ENCODE measurements at places on chromosomes 11 and 22.
A peak's percentile ranks its signal among the peaks of the same experiment; 100 is the strongest.

DNA sequence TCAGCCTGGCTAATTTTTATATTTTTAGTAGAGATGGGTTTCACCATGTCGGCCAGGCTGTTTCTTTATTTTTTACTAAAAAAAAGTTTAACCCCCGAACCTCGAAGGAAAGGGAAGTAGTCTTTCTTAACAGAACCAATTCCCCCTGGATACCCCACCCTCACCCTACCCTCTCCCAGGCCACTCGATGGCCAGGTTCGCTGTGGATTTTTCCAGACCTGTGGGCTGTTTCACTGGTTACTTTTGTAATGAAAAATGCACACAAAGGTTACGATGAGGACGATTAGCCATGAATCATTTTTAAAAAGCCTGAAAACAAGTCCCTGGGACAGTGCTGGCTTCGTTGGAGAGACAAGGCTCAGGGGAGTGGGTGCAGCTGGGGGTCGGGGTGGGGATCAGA lies 2.5 kb downstream of the TSPO start:
- DNase-seq, result no peak

DNA sequence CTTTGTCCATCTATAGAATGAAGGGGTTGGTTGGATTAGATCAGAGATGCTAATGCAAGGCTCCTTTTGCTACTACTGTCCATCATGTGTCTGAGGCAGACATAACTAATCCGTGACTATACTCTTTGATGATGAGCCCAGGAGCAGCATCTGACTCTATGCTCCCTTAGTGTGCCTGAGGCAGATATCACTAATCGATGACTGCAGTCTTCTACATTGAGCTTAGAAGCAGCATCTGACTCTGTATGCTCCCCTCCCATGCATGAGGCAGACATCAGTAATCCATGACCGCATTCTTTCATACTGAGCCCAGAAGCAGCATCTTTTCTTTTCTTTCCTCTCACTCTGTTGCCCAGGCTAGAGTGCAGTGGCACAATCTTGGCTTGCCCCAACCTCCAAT lies 4.2 kb downstream of the TCN2 start:
- DNase-seq, result no peak

DNA sequence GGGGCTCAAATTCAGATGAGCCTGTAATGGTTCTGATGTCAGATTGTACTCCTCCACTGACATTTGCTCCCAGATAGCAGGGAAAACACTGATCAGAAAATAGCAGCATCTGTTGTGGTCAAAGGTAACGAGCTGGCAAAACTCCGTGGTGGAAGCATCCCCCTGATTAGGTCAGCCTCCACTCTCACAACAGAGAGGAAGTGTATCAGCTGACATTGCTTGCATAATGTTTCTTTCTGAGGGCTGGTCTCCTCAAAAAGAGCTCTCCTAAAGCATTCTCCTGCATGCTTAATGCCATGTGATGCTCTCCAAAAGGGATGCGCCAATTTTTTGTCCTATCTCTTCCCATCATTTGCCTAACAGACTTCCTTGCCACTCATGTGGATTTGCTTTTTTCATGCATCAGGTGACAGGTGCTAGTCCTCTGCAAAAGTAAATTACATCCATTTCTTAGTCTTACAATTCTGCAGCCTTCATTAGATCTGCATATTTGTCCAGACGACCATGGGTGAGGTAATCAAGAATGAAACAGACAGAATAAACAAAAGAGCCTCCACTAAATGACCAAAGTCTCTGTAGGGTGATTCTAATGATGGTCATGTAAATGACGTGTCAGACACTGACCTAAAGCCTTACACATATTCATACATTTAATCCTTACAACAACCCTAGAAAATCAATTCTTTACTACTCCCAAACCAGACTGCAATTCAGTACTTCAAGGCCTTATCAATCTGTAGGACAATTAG lies 6.4 kb upstream of the TENM4 start:
- DNase-seq, result no peak

DNA sequence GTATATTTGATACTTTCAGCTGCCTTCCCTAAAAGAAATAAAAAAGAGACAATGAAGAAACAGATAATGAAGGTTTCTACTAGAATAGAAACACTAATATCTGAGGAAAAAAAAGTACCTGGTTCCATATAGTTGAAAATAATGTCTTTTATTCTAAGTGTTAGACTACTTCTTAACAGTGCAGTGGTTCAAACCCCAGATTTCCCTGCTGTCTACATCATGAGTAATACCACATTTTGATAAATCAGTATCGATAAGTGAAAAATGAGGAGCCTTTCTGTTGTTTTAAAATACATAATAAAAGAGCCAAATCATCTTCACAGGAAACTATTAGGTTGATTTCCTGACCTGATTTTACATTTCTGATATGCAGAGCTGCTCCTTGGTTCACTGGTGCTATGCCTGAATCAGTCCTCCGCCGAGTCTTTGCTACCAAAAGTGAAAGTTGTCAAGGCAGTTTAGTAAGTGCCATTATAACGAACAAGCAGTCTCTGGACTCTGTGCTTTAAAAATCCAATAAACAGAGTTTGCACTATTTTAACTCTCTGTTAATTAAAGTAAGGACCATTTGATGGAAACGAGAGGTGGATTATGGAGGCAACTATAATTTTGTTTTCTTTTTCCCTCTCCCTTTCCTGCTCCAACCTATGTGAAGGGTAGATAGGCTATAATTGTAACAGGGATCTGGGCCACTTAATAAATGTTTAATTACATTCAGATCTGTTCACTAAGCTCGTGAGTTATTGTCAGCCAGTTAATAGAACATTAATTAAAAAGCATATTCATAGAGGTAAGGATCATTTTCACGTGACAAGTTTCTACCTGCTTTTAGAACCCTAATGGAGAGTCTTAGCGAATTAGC lies 724.5 kb upstream of the RAG2 start:
- DNase-seq, result no peak

DNA sequence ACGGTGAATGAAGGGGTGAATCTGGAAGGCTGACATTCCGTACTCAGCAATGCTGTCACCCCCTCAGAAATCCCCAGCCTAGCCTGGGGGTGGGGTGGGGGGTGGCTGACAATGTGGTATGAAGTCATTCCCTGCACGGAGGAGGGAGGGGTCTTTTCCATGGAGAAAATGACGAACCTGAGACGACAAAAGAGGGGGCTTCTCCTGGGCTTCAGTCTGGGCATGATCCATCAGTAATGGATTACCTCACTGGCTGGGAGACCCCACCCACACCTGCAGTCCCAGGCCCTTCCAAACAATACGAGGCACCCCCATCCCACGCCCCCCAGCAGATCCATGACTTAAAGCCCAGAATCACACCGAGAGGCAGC lies 1.0 kb downstream of the KIAA0930 start:
- DNase-seq, result no peak

- no peak for DNase-seq
These were observed at the start of gene SLC5A1 for GRCh38 chr22:32042924-32043323. SLC5A1 (plus strand) TSS chr22:32043261; CDS start chr22:32043282, 21 bp downstream.

- DNase-seq, result no peak
These were observed 72.9 kb downstream of the KIRREL3 start for GRCh38 chr11:126927623-126928022.

DNA sequence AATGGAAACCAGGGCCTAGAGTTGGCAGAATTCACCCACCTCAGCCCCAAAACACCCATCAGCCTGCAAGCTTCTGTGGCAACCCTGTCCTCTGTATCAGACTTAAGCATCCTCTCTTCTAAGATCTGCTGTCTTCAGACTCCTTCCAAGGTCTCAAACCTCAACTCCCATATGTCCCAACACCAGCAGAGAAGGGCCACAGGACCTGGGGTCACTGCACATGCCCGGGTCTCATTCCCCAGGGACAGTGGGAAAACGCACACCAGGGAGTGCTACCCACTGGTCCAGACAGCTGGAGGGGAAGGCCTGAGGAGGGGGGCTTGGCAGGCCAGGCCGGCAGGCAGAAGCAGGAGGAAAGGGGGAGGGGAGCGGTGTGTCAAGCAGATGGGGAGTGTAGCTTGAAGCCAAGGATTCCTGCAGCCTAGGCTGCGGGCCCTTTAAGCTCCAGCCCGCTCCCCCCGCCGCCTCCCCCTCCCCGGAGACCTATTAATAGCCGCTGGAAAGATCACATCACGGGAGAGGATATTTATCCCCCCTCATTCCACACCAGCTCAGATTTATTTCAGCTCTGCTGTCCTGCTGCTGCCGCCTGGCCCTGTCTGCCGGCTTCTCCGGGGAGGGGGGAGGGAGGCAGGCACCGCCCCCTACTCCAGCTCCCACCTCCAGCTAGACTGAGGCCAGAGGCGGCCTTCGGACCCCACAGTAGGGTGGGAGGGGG lies 16.7 kb downstream of the BCL9L start:
- DNase-seq, result peak; percentile 97

DNA sequence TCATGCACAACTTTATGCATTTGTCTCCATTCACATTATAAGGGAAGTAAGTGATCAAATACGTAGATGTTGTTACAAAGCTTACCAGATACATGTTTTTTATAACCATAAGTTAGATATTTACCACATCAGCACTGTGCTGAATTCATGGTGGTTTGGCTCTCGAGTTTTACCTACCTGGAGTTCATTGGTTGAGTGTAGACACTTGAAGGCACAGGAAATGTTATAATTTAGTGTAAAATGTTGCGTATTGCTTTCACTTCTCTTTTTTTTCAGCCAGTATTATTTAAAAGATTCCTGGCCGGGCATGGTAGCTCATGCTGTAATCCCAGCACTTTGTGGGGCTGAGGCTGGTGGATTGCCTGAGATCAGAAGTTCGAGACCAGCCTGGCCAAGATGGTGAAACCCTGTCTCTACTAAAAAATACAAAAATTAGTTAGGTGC lies 53.1 kb upstream of the GRK2 start:
- no peak for DNase-seq

DNA sequence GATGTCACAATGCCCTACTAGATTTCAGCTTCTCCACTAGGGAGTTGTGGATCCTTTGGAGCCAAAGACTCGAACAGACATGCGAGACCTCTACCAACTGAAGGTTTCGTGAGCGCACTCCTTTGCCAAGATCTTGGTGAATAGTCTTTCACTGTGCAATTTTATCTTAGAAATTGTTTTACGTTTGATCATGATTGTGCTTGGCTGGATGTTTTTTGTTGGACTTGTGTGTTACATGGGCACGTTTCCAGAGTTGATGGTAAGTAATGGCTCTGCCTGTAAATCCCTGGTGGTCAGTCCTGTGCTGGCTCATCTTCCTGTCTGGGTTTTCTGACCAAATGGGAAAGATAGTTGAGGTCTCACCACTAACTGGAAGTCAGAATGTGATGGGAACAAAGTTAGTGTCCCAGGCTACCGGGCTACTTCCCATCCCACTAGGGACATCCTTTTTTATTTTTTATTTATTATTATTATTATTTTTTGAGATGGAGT lies at the start of gene MISFA:
Gene MISFA (plus strand): TSS at position 51 of the 492 bp plus-strand sequence. CDS start 140 bp downstream, at position 191.
- no peak for DNase-seq

GRCh38 chr11:111707039-111707690 lies 59.0 kb downstream of the PPP2R1B start:
- peak; percentile 61 for DNase-seq

DNA sequence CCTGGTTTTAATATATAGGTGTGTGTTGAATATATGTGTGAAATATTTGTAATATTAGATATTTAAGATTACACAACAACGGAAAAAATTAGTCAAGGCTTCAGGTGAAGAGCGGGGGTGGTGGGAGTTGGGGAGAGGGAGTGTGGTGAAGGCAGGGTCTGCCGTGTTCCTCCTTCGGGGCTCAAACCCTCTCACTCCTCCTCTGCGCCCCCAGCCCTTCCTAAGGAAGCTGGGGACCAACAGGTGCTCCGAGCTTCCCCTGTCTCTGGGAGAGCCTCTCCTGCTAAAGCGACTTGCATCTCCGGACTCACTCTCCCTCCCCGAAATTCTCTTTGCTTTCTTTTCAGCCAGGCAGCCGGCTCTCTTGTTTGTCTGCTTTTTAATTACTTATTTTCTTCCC lies 960 bp upstream of the CADM1 start:
- no peak for DNase-seq

DNA sequence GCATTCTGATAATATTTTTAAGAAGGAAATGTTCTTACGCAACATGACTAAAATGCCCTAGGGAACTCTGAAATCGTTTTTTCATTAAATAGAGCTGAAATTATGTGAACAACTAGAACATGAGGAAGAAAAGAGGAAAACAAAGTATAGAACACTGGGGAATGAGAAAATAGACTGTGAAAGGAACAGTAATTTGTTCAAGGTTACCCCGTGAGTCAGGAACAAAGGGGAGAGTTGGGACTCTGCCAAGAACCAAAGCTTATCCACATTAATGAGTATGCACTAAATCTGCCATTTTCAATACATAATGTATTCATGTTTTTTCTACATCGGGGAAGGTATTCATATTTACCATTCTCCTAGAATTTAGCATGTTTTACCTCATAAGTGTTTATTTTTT lies 961.8 kb upstream of the CCDC90B start:
- no peak for DNase-seq

DNA sequence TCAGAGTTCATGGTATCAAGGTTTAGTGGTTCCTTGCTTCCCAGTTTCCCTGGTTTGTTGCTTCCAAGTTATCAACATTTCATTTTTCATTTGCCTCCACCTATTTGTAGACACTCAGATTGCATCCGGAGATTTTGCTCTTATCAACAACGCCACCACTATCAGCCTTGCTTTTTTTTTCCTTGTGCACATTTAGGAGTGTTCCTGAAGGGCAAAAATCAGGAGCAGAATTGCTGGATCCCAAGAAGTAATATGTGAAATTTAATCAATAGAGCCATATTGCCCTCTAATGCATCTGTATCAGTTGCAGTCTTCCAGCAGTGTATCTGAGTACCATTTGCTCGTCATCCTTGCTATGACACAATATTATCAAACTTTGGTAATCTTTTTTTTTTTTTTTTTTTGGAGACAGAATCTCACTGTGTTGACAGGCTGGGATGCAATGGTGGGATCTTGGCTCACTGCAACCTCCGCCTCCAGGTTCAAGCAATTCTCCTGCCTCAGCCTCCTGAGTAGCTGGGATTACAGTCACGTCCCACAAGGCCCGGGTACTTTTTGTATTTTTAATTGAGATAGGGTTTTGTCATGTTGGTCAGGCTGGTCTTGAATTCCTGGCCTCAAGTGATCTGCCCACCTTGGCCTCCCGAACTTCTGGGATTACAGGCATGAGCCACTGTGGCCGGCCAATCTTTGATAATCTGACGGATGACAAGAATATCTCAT lies 42.1 kb upstream of the SEPTIN5 start:
- DNase-seq, result no peak

GRCh38 chr11:66663741-66664296 lies 13.9 kb downstream of the RBM4B start:
- DNase-seq, result no peak

GRCh38 chr11:5719703-5720495 lies 16.3 kb upstream of the OR56B1 start:
- DNase-seq, result no peak

DNA sequence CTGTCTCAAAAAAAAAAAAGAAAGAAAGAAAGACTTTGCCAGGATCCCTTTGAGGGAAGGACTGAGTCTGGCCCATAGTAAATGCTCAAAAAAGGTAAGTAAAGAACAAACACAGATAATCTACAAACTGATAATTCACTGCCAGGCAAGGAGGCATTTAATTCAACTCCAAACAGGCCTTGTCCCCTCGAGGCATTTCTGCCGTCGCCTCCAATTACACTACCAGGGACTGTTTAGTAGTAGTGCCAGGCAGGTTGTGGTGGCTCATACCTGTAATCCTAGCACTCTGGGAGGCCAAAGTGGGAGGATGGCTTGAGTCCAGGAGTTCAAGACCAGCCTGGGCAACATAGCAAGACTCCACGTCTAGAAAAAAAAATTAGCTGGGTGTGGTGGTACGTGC lies 43.7 kb downstream of the PC start:
- DNase-seq, result no peak
